ENCODE measurements at places on chromosomes 4 and X.

- no peak for DNase-seq
These were observed 438.7 kb upstream of the AR start for GRCh38 chrX:67104982-67105757.

DNA sequence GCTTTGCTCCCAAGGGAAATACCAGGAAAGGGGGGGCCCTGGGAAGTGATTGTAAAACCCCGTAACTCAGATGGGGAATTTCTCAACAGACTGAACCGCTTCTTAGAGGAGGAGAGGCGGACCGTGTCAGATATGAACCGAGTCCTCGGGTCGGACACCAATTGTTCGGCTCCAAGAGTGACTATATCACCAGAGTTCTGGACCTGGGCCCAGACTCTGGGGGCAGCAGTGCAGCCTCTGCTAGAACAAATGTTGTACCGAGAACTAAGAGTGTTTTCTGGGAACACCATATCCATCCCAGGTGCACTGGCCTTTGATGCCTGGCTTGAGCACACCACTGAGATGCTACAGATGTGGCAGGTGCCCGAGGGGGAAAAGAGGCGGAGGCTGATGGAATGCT lies 1.0 kb downstream of the PNMA3 start:
- no peak for DNase-seq

- no peak for DNase-seq
These were observed 164.2 kb downstream of the MAB21L2 start for GRCh38 chr4:150746156-150746555.

DNA sequence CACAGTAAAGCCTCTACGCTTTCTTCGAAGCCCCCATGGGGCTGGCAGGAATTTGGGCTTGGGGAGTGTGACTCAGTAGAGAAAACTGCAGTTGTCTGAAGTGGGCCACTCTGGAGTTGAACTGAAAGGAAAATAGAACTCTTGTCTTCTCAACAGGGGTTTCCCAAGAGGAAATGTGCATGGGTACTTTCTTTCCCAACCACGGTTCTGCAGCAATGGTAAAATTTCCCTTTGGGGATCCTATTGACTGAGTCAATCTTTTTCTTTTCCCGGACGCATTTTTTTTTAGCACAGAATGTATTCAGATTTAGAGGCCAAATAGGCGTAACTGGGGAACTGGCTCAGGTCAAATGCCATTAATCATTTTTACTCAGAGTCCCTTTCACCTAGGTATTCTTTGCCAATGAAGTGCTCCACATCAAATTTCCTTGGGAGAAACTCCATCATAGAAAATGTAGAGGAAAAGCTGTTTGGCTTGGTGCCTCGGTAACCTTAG lies 269.3 kb downstream of the STIM2 start:
- DNase-seq: no peak

GRCh38 chr4:122364700-122365404 lies 14.0 kb upstream of the ADAD1 start:
- no peak for DNase-seq

- no peak for DNase-seq
These were observed 15.5 kb upstream of the NHS start for GRCh38 chrX:17359500-17359899.

DNA sequence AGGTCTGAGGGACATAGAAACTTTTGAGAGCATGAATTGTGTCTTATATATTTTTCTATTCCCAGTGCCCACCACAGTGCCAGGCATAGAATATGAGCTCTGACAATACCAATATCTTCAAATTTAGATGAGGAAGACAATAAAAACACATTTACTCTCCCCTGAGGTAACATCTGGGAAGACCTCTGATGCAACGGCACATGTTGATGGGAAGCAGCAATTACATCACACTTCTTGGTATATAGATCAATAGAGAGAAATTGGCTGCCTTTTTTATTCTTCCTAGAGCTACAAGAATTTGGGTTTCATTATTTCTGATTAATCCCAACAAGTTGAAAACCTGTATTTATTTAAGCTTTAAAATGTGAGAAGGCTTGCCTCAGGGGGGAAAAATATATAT lies 67.4 kb upstream of the SMAD1 start:
- no peak for DNase-seq

DNA sequence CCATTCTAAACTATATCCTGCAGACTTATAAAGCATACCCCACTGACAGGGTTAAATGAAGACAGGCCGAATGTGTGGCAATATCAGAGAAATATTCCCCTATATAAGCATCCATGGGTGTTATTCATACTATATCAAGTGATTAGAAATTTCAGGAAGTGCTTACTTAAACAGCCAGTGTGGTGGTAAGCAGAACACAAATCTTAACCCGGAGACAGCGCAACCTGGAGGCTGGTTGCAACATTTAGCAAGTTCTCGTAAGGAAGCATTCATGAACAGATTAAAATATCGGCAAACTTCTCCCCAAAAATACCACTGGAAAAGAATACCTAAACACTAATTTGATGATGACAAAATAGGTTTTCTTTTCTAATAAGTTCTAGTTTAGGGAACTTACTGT lies 261.2 kb downstream of the CBLL2 start:
- DNase-seq: no peak

DNA sequence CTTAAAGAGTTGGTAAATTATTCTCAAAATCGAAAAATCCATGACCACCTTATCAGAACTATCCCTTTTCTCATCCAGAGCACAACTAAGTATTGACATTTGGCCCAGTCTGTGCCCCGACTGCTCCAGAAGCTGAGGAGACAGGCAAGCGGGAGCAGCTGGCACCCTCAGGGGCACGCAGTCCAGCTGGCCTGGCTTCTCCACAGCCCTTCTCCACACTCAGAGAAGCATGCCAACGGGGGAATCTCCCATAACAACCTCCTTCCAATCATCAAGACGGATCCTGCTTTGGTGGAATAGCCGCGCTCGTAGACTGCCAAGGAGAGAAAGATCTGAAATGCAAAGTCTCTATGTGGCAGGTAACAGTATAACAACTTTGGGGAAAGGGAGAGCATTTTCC lies 85.4 kb downstream of the AFAP1 start:
- no peak for DNase-seq

DNA sequence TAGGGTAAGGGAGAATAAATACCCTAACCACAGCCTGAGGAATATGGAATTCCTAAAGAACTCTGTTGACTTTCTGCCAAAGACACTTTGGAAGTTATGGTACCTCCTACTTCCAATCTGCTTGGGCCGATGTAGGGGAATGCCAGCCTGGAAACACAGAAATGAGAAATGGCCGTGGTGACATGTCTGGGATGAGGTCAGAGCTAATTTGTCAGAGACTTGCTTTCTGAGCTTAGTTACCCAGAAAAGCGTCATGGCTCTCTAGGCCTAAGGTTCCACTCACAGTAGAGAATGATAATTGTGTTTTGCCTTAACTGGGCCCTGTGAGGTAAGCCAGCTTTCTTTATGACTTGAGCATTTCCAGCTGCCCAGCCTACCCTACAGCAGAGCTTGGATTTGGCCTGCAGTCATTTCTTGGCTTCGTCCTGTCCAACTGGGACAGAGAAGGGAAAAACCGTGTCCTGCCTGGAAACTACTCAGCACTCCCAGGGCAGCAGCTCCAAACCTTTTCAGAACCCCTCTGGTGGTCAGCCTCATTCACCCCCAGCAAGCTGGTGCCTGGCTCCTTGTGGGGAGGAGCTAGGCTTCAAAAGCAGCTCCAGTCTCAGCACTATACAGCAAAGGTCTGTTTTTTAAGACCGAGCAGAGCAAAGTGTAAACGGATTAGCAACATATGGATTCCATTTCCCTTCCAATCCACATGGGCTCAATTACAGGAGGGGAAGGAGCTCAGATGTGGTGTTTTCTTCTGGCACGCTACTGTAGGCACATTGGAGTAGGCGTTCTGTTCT lies 92.3 kb downstream of the RLIM start:
- DNase-seq: no peak

DNA sequence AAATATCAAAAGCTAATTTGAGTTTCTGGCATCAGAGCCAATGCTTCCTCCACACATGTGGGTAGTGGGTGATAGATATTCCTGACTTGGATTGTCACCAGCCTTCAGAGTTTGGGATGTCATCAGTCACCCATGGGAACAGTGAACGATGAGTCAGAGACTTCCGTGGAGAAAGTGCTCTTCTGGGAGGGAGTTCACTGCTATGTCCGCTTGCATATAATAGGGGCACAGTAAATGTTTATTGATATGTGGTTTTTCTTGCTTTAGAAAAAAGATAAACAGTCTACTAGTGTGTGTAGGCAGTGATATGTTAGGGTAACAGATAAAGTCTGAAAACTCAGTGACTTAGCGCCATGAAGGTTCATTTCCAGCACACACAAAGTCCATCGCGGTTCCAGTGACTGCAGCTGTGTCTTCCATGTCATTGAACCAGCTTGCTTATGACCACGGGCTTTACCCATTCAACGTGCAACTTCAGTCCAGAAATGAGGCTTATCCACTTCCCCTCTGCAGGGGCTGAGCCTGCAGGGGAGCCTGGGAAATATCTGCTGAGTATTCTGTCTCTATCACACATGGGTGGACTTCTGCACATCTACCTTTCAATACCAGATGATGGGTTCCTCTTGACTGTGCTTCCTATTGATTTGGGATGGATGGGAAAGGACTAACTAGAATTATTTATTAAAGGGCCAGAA lies 87.7 kb upstream of the WWC2 start:
- no peak for DNase-seq

DNA sequence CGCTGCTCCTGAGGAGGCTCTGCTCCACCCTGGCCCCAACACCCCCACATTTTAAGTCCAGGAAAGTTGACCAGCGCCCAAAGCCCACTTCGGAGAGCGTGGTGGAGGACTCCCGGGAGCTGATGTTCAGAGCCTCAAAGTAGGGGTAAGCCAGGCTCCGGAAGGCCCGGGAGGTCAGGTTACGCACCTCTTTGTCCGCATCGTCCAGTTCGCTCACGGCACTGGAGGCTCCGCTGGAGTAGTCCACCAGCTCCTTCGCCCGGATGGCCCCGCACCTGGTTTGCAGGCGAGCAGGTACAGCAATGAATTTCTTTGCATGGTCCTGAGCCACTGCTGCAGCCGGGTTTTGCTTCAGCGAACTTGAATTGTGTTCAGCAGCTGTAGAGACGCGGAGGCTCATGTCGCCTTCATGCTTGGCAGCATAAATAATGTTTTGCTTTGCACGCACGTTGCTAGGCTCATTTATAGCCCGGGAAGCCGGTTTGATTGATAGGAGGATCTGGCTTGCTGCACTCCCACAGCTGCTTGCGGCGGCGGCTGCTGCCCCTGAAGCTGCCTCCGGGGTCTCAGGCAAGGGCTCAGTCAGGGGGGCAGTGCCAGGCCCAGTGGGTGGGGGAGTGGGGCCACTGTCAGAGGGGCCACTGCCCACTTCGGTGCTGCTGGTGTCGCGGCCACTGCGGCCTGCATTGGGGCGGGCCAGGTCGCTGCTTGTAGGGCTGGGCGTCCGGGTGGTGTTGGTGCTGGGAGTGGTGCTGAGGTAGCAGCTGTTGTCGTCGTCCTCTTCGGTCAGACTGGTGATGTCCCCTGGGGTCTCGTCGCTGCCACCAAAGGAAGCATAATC lies 4.8 kb downstream of the C4orf54 start:
- no peak for DNase-seq

GRCh38 chrX:38106991-38107655 lies 100.8 kb downstream of the SYTL5 start:
- DNase-seq: no peak

GRCh38 chrX:124217304-124218251 lies 114.9 kb upstream of the TEX13D start:
- peak; percentile 36 for DNase-seq

DNA sequence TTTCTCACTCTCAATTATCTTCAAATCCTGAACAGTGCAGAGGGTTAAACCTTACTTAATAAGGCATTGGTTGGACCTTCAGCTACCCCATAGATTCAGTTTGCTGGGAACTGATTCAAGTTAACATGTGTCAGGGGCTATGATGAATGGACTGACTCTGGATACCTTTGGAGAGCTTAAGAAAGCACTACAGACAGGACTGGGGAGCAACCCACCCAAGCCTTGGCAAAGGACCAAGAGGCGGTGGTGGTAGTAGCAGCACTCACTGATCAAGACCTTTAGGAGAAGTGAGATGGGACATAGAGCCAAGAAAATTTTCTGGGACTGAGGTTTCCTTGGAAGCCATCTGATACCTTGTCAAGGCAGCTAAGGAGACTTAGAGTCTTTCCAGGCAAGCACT lies 43.0 kb upstream of the TAPT1 start:
- no peak for DNase-seq

DNA sequence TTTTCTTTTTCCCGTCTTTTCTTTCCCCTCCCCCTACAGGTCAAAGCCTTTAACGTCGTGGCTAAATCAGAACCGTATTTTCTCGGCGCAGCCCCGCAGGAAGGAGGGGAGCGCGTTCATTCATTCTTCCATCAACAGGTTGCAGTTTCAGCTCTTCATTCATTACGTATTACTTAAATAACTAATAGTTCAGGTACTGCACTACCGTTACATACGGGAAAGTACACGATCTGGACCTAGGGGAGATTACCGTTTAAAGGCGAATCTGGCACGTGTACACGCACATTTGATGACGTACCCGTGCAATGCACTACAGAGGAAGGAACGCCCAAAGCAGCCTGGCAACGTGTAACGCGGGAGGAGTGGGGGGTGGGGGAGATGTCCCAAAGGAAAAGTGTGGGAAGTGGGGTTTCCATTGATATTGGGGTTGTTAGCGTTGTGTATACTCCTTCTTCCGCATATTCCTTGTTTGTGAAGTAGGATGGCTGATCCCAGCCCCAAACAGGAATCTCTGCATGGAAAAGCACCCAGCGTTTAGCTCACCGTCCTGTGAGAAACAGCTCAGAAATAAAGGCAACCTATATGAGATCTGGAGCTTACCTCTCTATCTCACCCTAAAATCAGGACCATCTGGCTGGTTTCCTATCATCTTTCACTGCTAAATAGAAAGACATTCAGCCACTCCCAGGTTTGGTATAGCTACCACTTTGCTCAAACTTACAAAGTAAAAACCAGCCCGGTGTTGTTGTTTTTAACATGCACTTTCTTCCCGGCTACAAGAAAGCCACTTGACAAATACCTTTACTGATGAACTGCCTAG lies 585 bp upstream of the SEC24D start:
- DNase-seq: peak; percentile 7

DNA sequence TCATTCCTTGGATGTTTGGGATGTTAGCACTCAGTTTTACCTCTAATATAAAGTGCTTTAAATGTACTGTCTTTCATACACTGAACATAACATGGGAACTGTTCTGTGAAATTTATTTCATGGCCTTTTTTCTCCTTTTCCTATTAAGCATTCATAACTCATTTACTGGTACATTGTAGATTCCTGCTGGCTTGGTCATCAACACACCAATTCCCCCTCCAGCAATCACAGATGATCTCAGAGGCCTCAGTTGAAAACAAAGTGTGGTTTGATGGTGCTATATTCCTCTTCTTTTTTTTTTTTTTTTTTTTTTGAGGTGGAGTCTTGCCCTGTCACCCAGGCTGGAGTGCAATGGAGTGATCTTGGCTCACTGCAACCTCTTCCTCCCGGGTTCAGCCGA lies 61.9 kb upstream of the FAM47B start:
- DNase-seq: no peak

GRCh38 chrX:54223581-54223980 lies 40.5 kb upstream of the FAM120C start:
- DNase-seq: no peak
